HCT116 (cell line): ENCODE measurements at places on chromosomes 13 and 19. TPM values are rescaled to one million over a fixed set of nuclear protein-coding genes. Genes with fewer than 3 reads are reported as not detected.

SPATA13 gene
- 21.4 TPM for total RNA-seq

LRP3 gene
- 29.0 TPM for total RNA-seq

LILRB1 gene
- not detected for total RNA-seq

ZNF625 gene
- not detected for total RNA-seq

ZNF578 gene
- not detected for total RNA-seq

WDR62 gene
- total RNA-seq: 17.0 TPM

PSG7 gene
- not detected for total RNA-seq

NLRP9 gene
- not detected for total RNA-seq

COL5A3 gene
- total RNA-seq: 0.15 TPM

ZNF534 gene
- not detected for total RNA-seq

NPHS1 gene
- total RNA-seq: 0.57 TPM

ACP7 gene
- 4.7 TPM for total RNA-seq

CLN5 gene
- total RNA-seq: 21.4 TPM

CRB3 gene
- 40.5 TPM for total RNA-seq

NANOS3 gene
- not detected for total RNA-seq

GALP gene
- not detected for total RNA-seq

EPS8L1 gene
- total RNA-seq: 62.1 TPM

OR10H1 gene
- total RNA-seq: 0.17 TPM

IGFL3 gene
- not detected for total RNA-seq

RNF17 gene
- total RNA-seq: not detected

WDR83 gene
- 20.1 TPM for total RNA-seq

CYP4F3 gene
- total RNA-seq: 3.6 TPM

TRAPPC6A gene
- total RNA-seq: 26.9 TPM

DNASE2 gene
- total RNA-seq: 36.6 TPM

COX6B2 gene
- total RNA-seq: 2.4 TPM

CBARP gene
- total RNA-seq: 23.8 TPM

LAIR2 gene
- total RNA-seq: not detected

DAND5 gene
- 0.25 TPM for total RNA-seq

ATP1A3 gene
- total RNA-seq: 34.7 TPM

S1PR4 gene
- total RNA-seq: 0.71 TPM

RGL3 gene
- total RNA-seq: 99.2 TPM

PTH2 gene
- 9.5 TPM for total RNA-seq

OR7A17 gene
- not detected for total RNA-seq

PCDH9 gene
- total RNA-seq: 0.02 TPM

PSG2 gene
- total RNA-seq: not detected

MAP1S gene
- total RNA-seq: 80.8 TPM

PRODH2 gene
- total RNA-seq: 0.44 TPM

ZNF223 gene
- 0.27 TPM for total RNA-seq

ZNF681 gene
- not detected for total RNA-seq

MEGF8 gene
- total RNA-seq: 24.0 TPM

GET3 gene
- 77.6 TPM for total RNA-seq

SIGLEC5 gene
- not detected for total RNA-seq

PALM3 gene
- total RNA-seq: 3.3 TPM

HSPB6 gene
- 0.93 TPM for total RNA-seq
